Thoracic aorta (tissue), 2 donors: ENCODE measurements at places on chromosomes 1 and 21. TPM values are rescaled to one million over a fixed set of nuclear protein-coding genes. Genes with fewer than 3 reads are reported as not detected.

RPTN gene
- total RNA-seq: not detected

- no peak for DNase-seq
These were observed 6.0 kb downstream of the FCRLB start for GRCh38 chr1:161727256-161727924.

GRCh38 chr1:237093691-237094090 is 51.7 kb downstream of the RYR2 start:
- DNase-seq: no peak

- DNase-seq: peak; percentile 52
These were observed 74.7 kb downstream of the ARHGEF16 start for GRCh38 chr1:3529099-3529729.

GRCh38 chr21:24781146-24781545 is 826.1 kb downstream of the MRPL39 start:
- DNase-seq: no peak

ERG gene
- 177 TPM for total RNA-seq

GRCh38 chr1:11882814-11883538 is 24.2 kb upstream of the NPPB start:
- no peak for DNase-seq

DNA sequence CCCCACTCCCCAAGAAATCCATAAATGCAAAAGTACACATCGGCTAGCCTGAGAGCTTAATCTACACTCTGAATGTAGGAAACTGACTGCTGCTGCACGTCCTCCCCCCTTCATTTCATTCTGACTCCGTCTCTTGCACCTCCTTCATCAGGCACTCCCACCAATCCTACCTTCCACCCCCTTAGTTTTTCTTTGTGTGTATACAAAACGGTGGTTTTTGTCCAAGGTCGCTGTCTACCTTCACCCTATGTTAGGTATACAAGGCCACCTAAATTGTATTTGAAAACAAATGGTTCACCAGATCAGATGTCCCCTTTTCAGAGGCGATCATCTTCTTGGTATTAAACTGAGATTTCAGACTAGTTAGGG is 1.9 kb downstream of the WDR26 start:
- no peak for DNase-seq

SV2A gene
- total RNA-seq: 24.3 TPM

- DNase-seq: no peak
These were observed 1.9 kb downstream of the OLIG2 start for GRCh38 chr21:33027401-33028286.

GRCh38 chr1:170660281-170660713 is 3.6 kb upstream of the PRRX1 start:
- no peak for DNase-seq

DNA sequence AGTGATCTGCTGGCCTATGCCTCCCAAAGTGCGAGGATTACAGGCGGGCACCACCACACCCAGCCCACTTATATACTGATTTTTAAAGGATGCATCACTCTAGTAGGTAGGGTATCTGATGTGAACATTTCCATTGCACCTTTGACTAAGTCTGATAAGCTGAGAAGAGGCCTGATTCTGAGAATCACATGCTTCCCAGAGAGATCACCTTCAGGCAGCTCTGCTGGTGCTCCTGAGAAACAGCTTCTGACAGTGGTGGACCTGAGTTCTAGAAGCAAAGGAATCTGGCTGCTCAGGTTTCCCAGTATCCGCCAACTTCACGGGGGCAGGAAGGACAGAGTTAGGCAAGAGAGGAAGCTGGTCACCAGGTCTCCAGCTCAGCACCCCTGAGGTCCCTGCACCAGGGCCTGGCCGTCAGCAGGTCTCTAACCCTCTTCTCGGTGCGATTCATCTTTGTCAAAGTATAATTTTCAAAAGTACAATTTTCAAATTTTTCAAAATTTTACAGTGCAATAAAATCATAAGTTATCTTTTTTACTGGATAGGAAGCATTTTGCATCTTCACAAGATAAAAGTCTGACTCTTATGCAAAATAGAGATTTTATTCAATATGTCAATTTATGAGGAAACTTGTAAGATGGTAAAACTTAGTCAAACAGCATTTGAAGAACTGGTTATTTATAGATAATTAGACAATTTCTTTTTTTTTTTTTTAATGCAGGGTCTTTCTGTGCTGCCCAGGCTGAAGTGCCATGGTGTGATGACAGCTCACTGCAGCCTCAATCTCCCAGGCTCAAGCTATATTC is 25.8 kb upstream of the MPZL1 start:
- DNase-seq: no peak

DNA sequence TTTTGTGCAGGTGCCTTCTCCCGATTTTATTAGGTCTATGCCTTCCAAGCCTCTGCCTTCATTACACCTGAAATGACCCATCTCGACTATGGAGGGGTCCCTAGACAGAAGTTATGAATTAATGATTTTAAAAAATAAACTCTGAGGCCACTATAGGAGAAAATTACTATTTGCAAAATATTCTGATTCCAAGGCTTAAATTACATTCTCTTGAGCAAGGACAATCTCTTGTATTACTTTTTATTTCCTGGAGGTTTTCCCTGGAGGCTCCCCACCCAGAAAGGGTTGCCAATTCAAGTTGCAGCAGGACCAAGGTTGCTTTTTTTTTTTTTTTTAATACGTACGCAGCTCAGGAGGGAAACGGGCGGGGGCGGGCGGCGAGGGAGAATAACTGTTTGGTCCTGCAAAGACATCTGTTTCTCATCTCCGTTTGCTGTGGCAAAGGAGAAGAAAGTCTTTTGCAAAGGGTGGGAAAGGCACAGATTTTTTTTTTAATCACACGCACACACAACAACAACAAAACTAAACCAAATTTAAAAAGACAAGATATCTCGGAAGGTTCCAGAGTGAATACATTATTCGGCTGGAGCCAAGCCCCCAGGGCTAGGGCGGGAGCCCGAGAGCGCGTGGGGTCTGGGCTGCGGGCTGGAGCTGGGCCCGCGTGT is 618 bp upstream of the SERTAD4 start:
- DNase-seq: no peak

GRCh38 chr1:211133393-211133835 is 534 bp downstream of the KCNH1 start:
- no peak for DNase-seq

- no peak for DNase-seq
These were observed 131.0 kb downstream of the KCNT2 start for GRCh38 chr1:196477262-196477661.

KIF14 gene
- total RNA-seq: 1.3 TPM

IL20 gene
- not detected for total RNA-seq

GRCh38 chr1:68633141-68633919 is 136.4 kb upstream of the DEPDC1 start:
- no peak for DNase-seq

GNAT2 gene
- total RNA-seq: not detected

- no peak for DNase-seq
These were observed 178.1 kb downstream of the SLC45A1 start for GRCh38 chr1:8495928-8496401.

DNA sequence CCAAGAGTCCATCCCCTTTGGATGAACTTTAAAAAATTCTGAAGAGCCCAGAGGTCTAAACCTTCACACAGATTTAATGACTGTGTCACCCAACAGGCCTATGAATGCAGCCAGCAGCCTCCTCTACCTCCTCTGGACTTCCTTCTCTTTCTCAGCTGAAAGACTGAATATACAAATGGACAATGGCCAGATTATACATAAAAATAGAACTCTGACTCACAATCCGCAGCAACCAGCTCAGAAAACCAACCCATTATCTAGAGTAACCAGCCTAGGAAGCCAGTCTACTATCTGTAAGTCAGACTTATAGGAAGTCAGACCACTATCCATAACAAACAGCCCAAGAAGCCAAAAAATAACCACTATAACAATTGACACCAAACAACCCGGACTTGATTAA is 224.5 kb downstream of the ASTN1 start:
- DNase-seq: no peak

DNA sequence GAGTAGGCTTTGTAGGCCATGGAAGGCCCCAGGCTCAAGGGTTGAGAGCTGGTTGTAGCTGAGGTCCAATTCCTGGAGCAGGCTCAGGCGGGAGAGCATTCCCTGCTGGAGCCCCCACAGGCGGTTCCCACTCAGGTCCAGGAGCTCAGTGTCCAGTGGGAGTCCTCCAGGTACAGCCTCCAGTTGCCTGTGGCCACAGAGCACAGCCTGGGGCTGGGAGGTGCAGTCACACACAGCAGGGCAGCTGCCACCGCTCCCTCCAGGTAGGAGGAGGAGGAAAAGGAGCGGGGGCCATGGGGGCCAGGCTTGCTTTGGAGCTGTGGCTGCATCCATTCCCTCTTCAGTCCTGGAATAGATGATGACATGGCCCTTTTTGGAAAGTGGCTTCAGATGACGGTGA is 2.8 kb downstream of the LINGO4 start:
- no peak for DNase-seq

ALX3 gene
- total RNA-seq: not detected

DNA sequence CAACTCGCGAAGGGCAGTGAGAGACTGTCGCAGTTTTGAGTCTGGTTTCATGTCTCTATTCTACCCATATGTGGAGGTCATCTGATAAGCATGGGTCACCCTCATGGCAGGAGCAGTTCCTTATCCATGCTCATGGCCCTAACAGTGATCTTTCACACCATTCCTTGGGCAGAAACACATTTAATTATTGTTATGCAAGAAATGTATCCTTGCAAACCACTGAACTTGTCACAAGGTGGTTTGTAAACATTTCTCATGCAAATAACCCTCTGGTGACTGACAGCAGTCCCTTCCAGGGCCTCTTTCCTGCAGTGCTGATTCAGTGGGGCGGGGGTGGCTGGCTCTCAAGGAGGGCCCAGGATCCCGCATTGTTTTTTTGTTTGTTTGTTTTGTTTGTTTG is 421.4 kb upstream of the RUNX1 start:
- DNase-seq: no peak

- DNase-seq: no peak
These were observed 13.4 kb downstream of the ITSN1 start for GRCh38 chr21:33655588-33656221.

GRCh38 chr21:35168735-35169134 is 119.6 kb upstream of the RUNX1 start:
- no peak for DNase-seq

GRCh38 chr1:54077359-54077758 is 24.0 kb downstream of the TCEANC2 start:
- no peak for DNase-seq

CAMSAP2 gene
- 60.7 TPM for total RNA-seq

ELF3 gene
- 4.9 TPM for total RNA-seq

MASP2 gene
- total RNA-seq: not detected

DNA sequence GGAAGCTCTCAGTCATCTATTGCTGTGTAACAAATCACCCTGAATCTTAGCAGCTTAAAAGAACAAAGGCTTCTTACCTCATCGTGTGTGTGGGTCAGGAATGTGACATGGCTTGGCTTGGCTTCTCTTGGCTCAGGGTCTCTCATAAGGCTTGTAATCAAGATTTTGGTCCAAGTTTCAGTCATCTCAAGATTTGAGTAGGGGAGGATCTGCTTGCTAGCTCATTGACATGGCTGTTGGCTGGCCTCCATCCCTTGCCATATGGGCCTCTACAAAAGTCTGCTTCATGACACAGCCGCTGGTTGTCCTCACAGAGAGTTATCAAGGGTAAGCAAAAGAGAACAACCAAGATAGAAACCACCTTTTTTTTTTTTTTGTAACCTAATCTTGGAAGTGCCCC is 207.7 kb downstream of the PTPRC start:
- no peak for DNase-seq

DNA sequence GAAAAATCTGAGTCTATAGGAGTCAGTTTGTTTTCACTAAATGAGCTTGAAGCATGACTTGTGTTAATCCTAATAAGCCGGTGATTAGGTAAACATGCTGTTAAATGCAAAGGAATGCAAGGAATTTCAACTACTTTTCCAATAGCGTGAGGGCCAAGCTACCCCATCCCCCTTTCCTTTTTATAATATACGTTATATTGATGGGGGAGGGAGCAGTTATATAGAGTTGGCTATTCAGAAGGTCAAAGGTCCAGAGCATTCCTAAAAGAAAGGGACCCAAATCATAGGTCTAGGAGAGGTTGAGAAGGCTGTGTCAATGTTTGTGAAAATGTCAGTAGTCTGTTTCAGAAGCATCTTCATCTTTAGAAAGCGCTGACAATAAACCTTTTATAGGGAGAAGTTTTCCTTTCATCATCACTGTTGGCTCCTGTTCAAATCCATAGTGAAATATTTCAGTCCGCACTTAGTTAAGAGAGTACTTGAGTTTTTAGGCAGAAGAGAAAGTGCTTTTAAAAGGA is 3.8 kb downstream of the CCN1 start:
- no peak for DNase-seq

LRRC39 gene
- 2.4 TPM for total RNA-seq

TSPAN2 gene
- total RNA-seq: 34.3 TPM

GRCh38 chr1:172895050-172895460 is 155.7 kb downstream of the TNFSF18 start:
- DNase-seq: no peak

HTR6 gene
- total RNA-seq: not detected

DNA sequence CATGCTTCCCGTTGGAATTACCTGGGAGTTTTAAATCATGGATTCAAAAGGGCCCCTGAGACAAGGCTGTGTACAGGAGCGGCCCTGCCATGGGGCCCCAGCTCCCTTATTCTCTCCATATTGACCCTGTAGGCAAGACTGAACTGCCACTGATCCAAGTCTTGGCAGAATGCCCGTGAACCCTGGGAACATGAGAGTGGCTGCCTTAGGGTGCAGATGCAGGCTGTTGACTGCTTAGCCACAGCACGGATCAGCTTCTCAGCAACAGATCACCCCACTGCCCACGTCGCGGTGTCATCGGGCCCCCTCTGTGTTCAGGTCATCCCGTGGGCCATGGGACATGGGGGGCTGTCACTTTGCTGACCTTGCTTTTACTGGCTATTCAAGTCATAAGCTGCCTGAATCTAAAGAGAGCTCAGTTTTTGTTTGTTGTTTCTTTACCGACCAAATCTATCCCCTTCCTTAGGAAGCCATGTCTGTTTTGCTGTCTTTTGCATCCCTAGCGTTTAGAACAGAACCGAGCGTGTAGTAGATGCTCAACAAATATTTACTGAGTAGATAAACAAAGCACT is 83.4 kb downstream of the MATN1 start:
- no peak for DNase-seq

OR2T29 gene
- not detected for total RNA-seq

SON gene
- 331 TPM for total RNA-seq

WNT9A gene
- 1.2 TPM for total RNA-seq

- DNase-seq: no peak
These were observed 270.4 kb downstream of the PTPRU start for GRCh38 chr1:29506678-29507225.

ERICH3 gene
- total RNA-seq: not detected

DNA sequence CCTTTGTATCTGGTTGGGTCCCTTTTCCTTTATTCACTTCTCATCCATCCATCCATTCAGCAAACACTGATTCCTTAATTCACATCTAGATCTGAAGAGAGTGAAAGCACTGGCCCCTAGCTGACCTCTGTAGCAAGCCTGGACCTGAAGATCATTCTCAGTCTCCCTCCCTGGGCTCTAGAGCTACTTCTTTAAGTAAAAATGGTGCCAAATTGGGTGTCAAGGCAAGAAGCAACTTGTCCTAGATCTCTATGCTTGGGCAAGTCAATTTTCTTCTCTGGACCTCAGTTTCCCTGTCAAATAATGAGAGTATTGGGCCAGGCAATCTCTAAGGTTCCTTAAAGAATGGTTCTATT is 36.1 kb downstream of the PLXNA2 start:
- no peak for DNase-seq
